ENCODE measurements at places on chromosomes 16 and 17.
A peak's percentile ranks its signal among the peaks of the same experiment; 100 is the strongest.

DNA sequence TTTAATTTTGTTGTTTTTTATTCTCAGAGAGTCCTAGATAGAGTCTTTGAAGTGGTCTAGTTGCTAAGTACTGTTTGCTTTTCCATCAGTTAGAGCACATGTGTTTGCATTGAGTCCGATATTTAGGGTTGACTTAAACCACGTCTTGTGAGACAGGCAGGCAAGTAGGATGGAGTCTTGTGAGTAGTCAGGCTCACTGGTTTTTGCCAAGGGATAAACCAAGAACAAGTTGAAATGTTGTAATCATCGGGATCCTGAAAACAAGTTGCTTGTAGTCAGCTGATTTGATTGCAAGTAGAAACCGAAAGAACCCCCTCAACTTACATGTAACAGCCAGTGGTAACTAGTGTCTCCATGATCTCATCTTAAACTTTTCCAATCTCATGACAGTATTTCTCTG lies 17.2 kb downstream of the ATP6V0A1 start:
- DNase-seq: no peak

GRCh38 chr17:49841548-49841947 lies 6.3 kb downstream of the TAC4 start:
- no peak for DNase-seq

- DNase-seq: peak; percentile 67
Observed at GRCh38 chr16:68064791-68065365, 20.3 kb upstream of the NFATC3 start.

DNA sequence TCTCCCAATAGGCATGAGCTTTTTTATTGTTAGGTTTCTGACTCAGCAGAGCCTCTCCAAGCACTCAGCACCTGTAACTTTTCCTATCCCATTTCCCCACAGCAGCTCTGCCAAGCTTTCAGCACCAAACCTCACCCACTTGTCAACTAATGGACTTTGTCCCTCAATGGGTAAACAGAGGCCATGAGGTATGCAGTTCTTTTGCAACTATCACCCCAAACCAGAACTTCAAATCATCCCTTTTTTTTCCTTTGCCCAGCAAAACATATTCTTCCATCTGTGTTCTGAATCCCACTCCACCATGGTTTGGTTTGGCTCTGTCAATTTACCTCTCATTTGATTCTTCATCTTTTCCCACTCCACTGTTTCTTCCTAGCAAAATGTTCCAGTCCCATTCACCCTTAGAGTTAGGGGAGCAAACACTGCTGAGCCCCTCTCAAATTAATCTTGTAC lies 58.1 kb downstream of the TOX3 start:
- no peak for DNase-seq

GRCh38 chr16:51996516-51996915 lies 550.4 kb downstream of the TOX3 start:
- no peak for DNase-seq

GRCh38 chr17:45338996-45339535 lies 22.2 kb upstream of the MAP3K14 start:
- DNase-seq: no peak

DNA sequence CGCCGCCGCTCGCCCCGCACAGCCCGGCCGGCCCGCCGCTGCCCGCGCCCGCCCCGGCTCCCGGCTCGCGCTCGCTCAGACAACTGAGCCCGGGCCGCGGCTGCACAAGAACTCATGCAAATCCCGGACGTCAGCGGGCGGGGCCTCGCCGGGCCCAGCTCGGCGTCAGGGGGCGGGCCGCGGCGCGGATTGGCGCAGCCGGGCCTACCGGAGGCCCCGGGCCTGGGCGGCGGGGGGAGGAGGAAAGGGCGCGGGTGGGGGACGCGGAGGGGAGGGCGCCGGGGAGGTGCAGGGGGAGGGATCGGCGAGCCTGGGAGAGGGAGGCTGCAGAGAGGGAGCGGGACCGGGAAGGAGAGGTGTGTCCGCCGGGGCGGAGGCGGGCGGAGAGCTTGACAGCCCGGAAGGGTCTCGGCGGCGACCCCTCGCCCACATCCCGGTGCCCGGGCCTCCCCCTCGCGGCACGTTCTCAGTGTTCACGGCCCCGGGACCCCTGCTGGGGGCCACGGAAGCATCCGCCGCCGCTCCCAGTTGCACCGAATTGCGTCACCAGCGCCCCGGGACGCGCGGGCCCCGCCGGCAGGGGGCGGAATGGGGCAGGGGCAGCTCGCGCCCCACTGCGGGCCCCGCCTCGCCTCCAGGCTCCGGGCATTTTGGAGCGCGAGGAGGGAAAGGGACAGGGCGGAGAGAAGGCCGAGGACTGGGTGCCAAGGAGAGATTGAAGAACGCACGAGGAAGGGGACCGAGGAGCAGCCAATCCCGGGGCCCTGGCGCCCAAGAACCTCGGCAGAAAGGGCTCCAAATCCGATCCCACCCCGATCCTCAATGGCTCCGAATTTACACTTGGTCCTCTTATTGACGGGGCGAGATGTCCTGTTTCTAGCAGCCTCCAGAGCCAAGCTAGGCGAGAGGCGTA lies at the start of gene CBX4:
CBX4 (minus strand) TSS at position 85 of the 913 bp plus-strand sequence. CDS start 189 bp downstream, outside the sequence.
- peak; percentile 94 for DNase-seq

GRCh38 chr17:75249564-75249963 lies 11.8 kb downstream of the GGA3 start:
- DNase-seq: no peak

- DNase-seq: peak; percentile 90
Observed at GRCh38 chr16:1993731-1994131, 4.0 kb downstream of the SYNGR3 start.

GRCh38 chr17:41333836-41334235 lies 16.8 kb downstream of the KRT33A start:
- no peak for DNase-seq

- DNase-seq: no peak
Observed at GRCh38 chr16:17396762-17397498, 73.8 kb downstream of the XYLT1 start.

DNA sequence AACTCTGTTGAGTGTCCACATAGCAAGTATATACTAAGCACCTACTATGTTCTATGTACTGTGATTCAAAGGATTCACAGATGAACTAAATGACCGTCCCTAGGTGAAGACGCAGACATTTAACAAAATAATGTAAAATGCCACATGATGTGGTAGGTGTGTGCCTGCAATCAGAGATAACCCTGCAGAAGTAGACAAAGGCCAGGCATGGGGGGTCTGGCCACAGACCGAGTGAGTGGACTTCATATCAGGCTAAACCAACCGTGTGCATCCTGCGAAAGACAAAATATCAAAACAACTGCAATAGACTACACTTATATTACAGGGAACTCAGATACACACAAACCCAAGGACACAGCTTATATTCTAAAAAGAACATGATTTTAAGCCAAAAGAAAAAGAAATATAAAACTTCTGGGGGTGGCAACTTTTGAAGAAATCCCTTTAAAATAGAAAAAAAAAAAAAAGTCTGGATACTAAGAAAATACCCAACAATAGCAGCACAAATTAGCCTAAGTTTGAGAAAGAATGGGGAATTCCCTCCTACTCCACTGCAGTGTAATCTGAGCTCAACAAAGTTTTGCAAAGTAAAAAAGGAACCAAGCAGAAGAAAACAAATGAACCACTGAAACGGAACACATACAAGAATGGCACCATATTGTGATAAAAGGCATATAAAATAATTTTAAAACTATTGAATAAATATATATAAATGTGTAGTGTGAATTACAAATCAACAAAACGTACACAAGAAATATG lies 12.3 kb downstream of the HSDL1 start:
- DNase-seq: no peak

DNA sequence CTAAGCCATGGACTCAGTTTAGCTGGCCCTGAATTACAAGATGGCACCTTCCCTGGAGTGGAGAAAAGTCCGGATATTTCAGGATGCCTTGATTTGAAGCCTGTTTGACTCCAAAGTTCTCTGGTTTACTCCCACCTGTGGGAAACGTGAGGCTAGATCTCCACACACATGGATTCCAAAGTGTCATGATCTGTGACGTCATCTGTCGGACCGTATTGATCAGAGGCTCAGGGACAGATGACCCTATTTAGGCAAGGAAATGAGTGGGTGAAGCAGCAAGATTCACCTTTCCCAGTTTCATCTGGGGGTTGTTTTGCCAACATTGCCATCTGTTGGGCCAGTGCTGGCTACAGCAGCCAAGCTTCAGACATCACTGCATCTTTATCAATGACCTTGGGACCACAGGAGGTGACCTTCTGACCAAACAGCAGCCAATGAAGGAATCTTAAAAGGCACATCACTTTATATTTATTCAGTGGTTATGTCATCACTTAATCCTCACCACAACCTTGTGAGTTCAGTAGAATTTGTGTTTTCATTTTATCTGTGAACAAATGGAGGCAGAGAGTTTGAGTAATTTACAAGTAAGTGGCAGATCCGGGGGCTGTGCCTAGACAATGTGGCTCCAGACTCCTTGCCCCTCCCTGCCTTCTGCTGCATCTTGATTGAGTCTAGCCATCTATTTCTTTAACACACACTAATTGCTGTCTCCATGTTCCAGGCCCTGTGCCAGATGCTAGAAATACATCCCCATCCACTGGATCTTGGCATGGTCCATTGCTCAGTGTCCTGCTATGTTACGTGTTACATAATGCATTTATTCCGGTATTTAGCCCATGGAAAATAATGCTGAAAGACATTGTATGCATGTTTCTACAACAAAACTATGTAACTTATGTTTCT lies 1.5 kb upstream of the CDH13 start:
- DNase-seq: no peak

DNA sequence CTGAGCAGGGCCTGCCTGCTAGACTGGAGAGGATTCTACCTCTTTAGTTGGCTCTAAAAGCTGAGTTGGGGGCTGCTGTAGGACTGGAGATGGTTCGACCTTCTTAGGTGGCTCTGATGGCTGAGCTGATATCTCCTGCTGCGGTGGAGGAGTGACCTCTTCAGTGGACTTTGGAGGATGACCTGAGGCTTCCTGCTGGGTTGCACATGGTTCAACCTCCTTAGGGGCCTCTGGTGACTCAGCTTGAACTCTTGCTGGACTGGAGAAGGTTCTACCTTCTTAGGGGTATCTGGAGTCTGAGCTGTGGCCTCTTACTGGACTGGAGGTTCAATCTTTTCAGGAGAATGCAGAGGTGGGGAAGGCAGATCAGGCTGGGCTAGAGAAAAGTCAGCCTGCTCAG lies 48.9 kb upstream of the TMEM97 start:
- no peak for DNase-seq

DNA sequence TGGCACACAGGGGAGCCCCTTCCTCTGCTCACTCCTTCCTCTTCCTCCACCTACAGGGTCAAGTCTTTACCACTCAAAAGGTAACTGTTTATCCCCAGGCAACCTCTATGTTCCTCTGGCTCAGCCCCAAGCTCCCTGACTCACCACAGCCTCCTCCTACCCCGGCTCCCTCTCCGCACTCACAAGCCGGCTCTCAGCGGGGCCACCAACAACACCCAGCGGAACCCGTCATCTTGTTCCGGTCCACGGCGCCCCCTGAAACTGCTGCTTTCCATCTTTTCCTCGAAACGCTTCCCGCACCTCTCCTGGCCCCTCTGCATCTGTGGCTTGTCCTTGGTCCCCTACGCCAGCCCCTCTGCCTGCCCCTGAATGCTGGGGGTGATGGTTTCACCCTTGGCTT lies 58.4 kb downstream of the NXN start:
- DNase-seq: no peak

DNA sequence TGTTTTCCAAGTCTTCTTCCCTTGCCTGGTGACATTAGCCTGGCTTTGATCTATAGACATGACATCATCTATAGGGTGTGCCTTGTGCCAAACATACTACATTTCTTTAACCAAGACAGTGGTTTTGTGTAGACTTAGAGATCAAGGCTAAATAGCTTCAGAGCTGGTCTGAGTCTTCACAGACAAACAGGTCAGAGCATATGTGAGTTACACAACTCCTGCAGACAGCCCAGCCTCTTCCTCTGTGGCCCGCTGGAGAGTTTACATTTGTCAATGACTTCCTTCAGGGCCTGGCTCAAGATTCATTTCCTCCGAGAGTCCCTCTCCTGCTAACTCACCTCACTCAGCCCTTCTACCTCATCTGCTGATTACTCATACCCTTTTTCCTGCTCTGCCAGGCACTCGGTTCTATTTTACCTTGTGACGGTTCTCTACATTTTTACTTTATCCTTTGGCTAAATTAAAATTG lies 73.1 kb upstream of the TANC2 start:
- DNase-seq: peak; percentile 96

DNA sequence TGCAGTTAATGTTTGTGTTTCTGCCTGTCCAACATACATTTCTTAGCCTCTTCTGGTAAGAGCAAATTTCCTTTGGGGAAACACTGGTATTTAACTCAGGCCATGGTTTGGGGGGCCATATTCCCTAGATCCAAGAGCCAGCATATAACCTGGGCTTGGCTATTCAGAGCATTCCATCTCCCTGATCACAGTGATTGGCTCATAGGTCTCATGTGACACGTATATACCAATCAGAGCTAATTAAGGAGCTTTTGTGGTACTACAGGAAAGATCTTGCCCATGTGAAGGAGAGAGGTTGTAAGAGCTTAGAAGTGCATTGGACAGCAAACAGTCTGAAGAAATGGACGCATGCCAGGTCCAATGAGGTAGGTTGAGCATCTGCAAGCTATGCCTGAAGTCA lies 33.4 kb upstream of the GPR139 start:
- DNase-seq: no peak

GRCh38 chr17:69997332-69997731 lies 77.7 kb upstream of the KCNJ16 start:
- DNase-seq: peak; percentile 86

DNA sequence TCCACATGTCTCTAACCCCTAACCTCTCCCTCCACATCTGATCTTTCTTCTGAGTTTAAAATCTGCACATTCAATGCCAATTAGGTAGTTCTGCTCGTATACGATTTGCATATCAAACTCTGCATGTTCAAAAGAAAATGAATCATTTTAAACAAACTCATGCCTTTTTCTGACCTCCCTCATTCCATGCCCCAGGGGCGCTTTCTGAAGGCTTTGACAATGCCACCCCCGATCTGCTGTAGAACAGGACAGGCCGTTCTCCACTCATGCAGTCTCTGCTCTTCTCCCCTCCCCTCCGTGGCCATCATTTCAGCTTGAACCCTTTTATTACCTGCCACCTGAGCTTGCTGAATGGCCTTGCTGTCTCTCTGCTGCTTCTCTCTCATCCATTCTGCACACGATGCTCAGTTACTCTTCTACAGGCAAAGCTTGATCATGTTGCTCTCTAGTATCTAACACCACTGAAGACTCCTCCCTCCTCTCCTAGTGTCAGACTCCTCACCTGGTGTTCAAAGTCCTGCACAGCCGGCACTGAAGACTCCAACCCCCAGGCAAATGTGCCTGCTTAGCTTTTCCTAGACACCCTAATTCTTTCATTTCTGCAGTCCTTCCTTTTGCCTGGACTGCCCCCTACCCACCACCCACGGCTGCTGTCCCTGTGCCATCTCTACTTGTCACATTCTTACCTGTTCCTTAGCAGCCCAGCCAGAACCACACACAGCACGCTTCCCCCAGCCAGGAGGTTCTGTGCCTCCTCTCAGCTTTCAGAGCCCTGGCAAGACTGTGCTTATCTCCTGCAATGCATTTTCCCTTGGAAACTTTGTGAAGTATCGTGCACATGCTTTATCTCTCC lies 6.2 kb downstream of the TMEM238L start:
- no peak for DNase-seq

Data from kidney tubule cell (primary cell).